IMR-90 (cell line): ENCODE measurements at places on chromosomes 1 and 21. TPM values are rescaled to one million over a fixed set of nuclear protein-coding genes. Genes with fewer than 3 reads are reported as not detected.

The MARK1 gene
- total RNA-seq, result not detected in 2 replicates

- H3K4me3 ChIP-seq, result no peak overlapping the region
- H3K4me1 ChIP-seq, result peaks cover 15% of the 10 kb centered on the region; the same call in 1 of the 2 replicates
- no peak for DNase-seq
- H3K27ac ChIP-seq, result no peak overlapping the region
These were observed 5.9 kb downstream of the RUSC1 start for GRCh38 chr1:155326631-155327037.

- H3K4me3 ChIP-seq, result no peak overlapping the region
- no peaks in the 10 kb centered on the region for H3K27me3 ChIP-seq
- DNase-seq, result no peak
These were observed 12.2 kb downstream of the OR2B11 start for GRCh38 chr1:247445526-247446356.

The ZFP69B gene
- 6.8 and 8.1 TPM in 2 replicates for total RNA-seq

- H3K36me3 ChIP-seq, result peaks cover 16% of the 10 kb centered on the region; the same call in 1 of the 2 replicates
- no peak overlapping the region for H3K4me3 ChIP-seq
- no peaks in the 10 kb centered on the region for H3K27me3 ChIP-seq
- peaks cover 9% of the 10 kb centered on the region for H3K4me1 ChIP-seq
- no peak for DNase-seq
These were observed 3.2 kb downstream of the JMJD4 start for GRCh38 chr1:227731696-227732585.

DNA sequence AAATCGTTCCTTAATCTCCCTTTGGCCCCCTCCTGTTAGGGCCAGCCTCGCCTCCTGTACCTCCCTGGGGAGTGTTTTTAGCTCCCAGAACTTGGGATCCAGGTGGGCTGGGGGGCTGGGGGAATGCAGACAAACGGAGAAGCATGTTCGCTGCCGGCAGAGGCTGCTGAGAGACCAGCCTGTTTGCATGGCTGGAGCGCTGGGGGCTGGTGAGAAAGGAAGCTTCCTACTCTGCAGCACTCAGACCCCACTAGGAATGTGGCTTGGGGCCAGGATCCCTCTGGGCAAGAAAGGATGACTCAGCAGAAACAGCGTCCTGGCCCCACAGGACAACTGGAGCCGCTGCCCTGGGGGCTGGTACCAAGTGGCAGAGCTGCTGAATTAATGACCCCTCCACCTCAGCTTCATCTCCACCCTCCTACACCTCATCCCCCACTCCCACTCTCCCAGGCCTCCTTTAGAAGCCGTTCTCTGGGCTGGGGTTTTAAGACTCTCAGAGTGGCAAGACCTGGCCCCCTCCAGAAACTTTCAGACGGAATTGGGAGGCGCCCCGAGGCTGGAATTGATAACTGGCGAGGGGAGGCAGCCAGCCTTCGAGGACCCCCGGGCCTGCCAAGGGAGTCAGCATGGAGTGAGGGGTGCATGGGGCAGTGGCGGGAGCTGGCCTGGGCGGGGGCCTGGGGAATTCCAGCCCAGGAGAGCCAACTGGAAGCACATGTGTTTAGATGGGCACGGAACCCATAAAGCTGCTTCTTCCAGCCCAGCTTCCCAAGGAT is 28.5 kb upstream of the EPS8L3 start:
- H3K27ac ChIP-seq, result peak overlapping the region; percentile 58
- peak; percentile 93 for DNase-seq
- H3K4me1 ChIP-seq, result peaks cover 37% of the 10 kb centered on the region
- H3K36me3 ChIP-seq, result no peaks in the 10 kb centered on the region
- no peak overlapping the region for H3K4me3 ChIP-seq

The BCL2L15 gene
- total RNA-seq, result under 0.01 TPM in 2 replicates

GRCh38 chr21:45348591-45349327 is 56.2 kb upstream of the COL18A1 start:
- peaks cover 2% of the 10 kb centered on the region; the same call in 1 of the 2 replicates for H3K27me3 ChIP-seq
- H3K36me3 ChIP-seq, result no peaks in the 10 kb centered on the region
- no peak overlapping the region for H3K4me3 ChIP-seq
- DNase-seq, result no peak

DNA sequence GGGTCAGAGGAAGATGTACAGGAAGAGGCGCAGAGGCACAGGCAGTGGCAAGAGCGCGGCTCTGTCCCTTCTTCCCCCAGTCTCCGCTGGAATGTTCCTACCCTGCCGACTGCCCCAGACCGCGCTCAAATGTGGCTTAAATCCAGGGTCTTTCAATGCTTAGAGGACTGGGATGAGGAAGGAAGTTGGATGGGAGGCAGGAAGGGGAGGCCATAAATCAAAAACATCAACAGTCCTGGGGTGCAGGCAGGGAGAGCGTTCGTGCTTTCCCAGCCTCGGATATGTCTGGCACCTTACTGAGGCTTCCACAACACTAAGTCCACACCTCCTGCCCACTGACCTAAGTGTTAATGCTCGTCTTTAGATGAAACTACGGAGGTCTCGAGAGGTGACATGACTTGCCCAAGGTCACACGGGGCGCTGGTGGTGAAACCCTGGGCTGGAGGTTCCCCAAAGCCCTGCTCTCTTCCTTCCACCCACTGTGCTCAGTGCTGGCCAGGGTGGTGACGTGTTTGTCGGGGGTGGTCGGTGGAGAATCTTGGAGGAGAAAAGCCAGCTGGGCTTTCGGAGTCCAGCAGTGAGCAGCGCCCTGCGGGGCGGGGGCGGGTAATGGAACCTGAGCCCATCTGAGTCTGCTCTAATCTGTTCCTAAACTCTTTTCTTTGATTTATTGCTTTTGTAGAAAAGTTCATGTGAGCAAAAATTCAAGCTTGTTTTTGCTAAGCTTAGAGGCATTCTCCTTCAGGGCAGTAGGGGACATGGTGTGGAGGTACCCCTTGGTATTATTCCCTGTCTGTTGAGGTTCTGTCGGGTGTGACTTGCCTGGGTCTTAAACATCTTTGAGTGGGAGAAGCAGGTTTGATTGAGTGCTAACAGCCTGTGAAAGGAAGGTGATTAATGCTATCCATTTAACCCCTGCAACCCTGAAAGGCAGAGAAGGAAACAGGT is 708 bp downstream of the CDA start:
- peaks cover 4% of the 10 kb centered on the region; the same call in 1 of the 2 replicates for H3K27me3 ChIP-seq
- H3K27ac ChIP-seq, result peak overlapping the region; percentile 60
- DNase-seq, result peak; percentile 89
- peaks cover 17% of the 10 kb centered on the region for H3K4me1 ChIP-seq

DNA sequence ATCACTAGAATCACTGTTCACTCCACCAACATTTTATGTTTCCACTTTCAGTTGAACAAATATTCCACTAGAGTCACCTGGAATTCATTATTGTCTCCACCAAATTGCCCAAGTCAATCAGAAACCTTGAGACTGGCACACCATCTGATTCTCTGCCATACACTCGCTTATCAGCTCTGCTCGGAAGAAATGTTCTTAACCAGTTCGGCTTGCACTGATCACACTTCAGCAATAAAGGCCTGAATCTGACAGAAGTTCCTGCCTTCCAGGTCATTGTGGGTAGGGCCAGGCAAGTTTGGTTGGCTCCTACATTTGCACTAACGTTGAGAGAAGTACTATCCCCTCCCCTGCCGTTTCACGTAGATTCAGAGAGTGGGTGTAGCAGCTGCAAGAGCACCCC is 10.0 kb downstream of the TPM3 start:
- H3K4me3 ChIP-seq, result peak overlapping the region; percentile 87
- H3K36me3 ChIP-seq, result peaks cover 12% of the 10 kb centered on the region
- H3K27me3 ChIP-seq, result no peaks in the 10 kb centered on the region

- DNase-seq, result no peak
- H3K4me3 ChIP-seq, result no peak overlapping the region
- H3K4me1 ChIP-seq, result peaks cover 18% of the 10 kb centered on the region
- H3K27me3 ChIP-seq, result no peaks in the 10 kb centered on the region
- H3K36me3 ChIP-seq, result peaks cover 6% of the 10 kb centered on the region; the same call in 1 of the 2 replicates
- H3K27ac ChIP-seq, result no peak overlapping the region
These were observed 70.6 kb downstream of the GADD45A start for GRCh38 chr1:67755619-67756018.

- no peak overlapping the region for H3K4me3 ChIP-seq
- H3K27me3 ChIP-seq, result peaks cover 25% of the 10 kb centered on the region
- peak; percentile 48 for DNase-seq
- no peaks in the 10 kb centered on the region for H3K36me3 ChIP-seq
- no peak overlapping the region for H3K27ac ChIP-seq
These were observed 21.2 kb downstream of the OVGP1 start for GRCh38 chr1:111406321-111406768.

- no peaks in the 10 kb centered on the region for H3K4me1 ChIP-seq
- DNase-seq, result no peak
- no peak overlapping the region for H3K4me3 ChIP-seq
- H3K27me3 ChIP-seq, result peaks cover 35% of the 10 kb centered on the region
- H3K27ac ChIP-seq, result no peak overlapping the region
These were observed 63.0 kb downstream of the NMNAT2 start for GRCh38 chr1:183355181-183355580.
